Mesenteric fat pad (tissue), 1 donor: ENCODE measurements at places on chromosomes 2 and 18. TPM values are rescaled to one million over a fixed set of nuclear protein-coding genes. Genes with fewer than 3 reads are reported as not detected.

Gene LRRC30
- total RNA-seq = not detected

Gene ITGAV
- 137 TPM for total RNA-seq

Gene LYG1
- total RNA-seq = 1.1 TPM

Gene RBKS
- total RNA-seq = 6.5 TPM

Gene C2orf78
- total RNA-seq = not detected

Gene PLGLB2
- total RNA-seq = 0.93 TPM

Gene ANAPC1
- 37.4 TPM for total RNA-seq

Gene CNDP1
- total RNA-seq = not detected

Gene SULT1C2
- 0.64 TPM for total RNA-seq

Gene RNF152
- total RNA-seq = 9.6 TPM

Gene CIB4
- total RNA-seq = not detected

Gene HOXD11
- 1.2 TPM for total RNA-seq

Gene GDF7
- total RNA-seq = 1.2 TPM

Gene SCYGR4
- total RNA-seq = not detected

Gene RAB17
- 0.87 TPM for total RNA-seq

Gene SERPINB7
- total RNA-seq = not detected

Gene B3GNT7
- total RNA-seq = 3.9 TPM

Gene ACKR3
- 74.1 TPM for total RNA-seq

Gene PCGF1
- total RNA-seq = 22.1 TPM

Gene SKOR2
- total RNA-seq = not detected

Gene PLCL1
- 3.6 TPM for total RNA-seq
